T-helper 1 cell (primary cell): ENCODE measurements at places on chromosomes 6 and 20.

- no peak for DNase-seq
Observed at GRCh38 chr6:43170417-43170930, 595 bp upstream of the SRF start.

DNA sequence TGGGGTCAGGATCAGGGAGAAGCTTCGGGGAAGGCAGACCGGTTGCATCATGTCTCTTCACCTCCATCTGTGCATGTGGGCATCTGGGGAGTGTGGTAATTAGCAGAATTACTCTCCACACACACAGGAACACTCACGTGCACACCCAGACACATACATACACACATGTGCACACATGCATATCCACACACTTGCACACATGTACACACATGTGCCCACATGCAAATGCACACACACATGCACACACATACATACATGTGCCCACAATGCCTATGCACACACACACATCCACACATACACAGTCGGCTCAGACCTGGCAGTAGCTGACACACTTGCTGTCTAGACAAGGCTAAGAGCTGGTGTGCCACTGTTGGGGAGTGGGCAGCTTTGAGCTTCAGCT is 212.3 kb upstream of the PMEPA1 start:
- DNase-seq: no peak

DNA sequence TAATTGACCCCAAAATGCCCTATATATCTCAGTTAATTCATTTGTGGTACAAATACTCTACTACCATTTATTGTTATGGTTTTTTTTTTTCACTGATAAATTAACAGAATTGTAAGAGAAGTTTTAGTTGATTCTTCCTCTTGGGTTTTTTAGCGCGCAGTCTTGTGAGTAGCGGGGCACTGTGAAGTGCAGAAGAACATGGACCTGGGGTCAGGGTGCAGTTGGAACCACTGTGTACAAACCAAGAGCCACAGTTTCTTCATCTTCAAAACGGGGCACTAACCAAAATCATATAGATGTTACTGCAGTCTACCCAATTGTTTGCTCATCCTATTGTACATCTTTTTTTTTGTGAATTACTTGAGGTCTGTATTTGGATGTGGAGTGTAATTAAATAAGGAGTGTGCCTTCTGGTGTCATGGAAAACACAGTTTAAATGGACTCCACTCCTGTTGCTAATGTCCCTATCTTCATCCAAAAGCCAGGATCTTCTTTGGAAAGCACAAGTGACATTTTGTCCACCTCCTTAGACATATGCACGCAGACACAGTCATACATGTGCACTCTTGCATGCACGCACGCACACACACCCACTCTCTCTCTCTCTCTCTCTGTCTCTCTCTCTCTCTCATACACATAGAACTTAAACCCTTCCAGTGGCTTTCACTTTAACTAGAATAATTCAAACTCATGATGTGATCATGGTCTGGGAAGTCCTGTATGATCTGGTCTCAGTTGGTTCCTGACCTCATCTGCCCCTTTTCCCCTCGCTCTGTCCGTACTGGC is 51.5 kb downstream of the AFDN start:
- no peak for DNase-seq

DNA sequence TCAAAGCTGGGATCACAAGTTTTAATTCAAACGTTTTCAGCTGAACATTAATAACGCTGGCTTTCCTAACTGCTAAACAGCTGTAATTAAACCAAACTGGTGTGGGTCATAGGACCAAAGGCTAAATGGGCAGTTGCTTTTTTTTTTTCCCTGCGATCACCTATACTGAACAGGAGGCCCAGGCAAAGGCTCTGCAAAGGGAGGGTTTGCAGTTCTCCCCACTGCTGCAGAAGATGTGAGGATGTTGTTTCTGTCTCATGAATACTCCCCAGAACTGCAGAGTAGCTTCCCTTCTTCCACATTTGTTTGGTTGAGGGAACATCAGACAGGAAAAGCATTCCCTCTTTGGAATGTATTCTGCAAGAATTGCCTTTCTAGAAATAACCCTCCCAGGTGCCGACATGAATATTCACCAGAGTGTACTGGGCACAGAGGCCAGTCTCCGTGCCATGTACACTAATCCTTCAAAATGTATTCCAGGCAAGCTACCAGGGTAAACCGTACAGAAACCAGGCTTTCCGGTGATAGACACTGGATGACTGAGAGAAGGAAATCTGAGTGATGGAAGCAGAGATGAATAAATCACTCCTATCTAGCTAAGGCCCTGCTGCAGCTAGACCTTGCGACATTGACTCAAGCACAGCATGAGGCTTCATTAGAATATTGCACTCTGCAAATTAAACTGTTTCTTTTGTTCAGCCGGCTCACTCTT is 370.1 kb downstream of the BTBD9 start:
- DNase-seq: no peak

DNA sequence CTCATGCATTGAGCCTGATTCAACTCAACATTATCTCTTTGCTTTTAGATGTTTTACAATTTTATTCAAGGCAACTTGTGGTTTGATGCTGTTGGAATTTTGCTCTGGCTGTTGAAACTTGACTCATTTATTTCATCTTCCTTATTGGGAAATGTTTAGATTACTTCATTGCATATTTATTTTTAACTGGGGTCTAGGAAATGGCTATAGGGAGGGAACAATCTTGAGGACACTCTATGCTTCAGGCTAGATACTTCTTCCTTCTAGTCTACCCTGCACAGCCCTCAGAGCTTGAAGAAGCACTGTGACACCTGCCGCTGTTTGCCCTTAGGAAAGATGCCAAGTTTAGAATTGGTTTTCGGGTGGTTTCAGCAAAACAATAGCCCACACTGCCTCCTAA is 183.4 kb downstream of the ADGRG6 start:
- DNase-seq: no peak

GRCh38 chr6:37481711-37482605 is 17.7 kb downstream of the CCDC167 start:
- no peak for DNase-seq

DNA sequence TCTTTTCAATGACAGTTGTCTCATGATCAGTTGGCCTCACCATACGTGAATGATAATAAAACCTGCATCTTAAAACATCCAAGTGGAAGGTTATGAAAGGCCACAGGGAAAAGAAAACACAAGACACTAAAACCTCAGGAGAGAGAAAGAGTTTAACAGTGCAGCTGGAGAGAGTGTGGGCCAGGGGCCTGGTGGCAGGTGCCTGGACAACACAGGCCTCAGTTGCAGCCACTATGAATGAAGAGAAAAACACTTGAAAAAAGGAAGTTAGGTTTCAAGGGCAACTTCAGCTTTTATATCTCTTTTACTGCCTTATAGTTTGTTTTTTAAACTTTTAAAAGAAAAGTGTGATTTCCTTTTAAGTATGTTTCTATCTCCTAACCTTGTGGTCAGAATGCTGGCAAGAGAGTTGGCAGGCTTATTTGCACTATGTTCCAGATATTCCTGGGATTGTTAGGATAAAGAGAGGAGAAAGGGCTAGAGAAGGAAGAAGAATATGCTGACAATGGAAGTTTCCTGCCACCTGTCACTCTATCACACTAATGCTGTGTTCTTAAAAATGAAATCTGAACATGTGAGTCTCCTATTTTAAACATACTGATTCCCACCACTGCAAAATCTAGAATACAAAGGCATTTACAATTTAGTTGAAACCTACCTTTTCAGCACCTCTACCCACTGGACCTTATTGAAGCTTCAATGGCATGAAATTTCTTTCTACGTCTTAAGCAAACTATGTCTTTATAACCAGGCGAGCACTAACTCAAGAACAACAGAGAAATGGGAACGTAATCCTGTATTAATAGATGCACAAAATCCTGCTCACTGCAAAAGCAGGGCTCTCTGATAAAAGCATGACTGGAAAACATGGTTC is 222.4 kb downstream of the CD83 start:
- no peak for DNase-seq

GRCh38 chr6:33248643-33248931 is 23.1 kb downstream of the VPS52 start:
- no peak for DNase-seq

- no peak for DNase-seq
Observed at GRCh38 chr20:60669211-60669610, 582.9 kb upstream of the CDH4 start.

- no peak for DNase-seq
Observed at GRCh38 chr6:156021746-156022396, 566.2 kb upstream of the NOX3 start.

DNA sequence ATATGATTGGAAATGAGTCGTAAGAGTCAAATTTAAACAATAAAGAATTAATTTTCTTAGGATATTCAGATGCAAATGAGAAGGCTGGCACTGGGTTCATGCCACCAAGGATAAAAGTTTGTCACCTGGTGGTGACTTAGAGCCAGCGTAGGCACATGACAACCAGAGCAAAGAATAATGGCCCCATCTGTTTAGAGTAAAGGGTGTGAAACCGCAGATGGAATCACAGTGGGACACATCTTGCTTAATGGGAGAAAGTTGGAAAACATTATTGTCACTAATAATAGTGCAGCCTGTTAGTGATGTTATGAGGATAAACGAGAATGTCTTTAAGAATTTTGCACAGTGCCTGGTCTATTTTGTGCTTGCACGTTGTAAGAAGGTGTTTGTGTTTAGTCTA is 727.8 kb downstream of the QKI start:
- DNase-seq: no peak

GRCh38 chr6:158892266-158892665 is 73.1 kb upstream of the EZR start:
- no peak for DNase-seq

GRCh38 chr6:108566406-108566805 is 5.7 kb downstream of the FOXO3 start:
- DNase-seq: no peak

DNA sequence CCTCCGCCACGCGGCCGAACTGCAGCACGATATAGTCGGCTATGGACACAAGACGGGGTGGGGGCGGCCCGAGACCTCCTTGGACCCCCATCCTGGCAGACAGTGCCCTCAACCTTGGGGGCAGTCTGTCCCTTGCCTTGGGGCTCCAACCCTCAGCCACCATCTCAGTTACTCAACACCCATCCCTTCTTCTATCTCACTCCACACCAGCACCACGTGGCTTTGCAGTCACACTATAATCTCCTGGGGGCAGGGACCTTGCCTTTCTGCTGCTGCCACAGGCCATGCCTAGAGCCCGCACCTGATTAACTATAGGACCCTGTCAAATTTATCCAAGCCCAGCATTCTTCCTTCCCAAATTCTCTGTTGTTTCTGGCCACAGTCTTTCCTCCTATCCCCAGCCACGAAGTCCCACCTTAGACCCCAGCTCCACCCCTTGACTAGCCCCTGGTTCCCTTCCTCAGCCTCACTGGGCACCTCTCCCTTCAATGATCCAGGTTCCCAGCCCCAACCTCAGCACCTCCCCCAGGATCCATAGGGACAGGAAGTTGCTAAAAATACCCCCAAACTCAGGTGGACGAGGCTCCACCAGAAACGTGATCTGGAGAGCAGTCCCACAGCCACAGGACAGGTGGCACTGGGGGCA is 1.7 kb upstream of the TEAD3 start:
- no peak for DNase-seq

- DNase-seq: no peak
Observed at GRCh38 chr6:116011520-116011919, 49.2 kb downstream of the FRK start.

- no peak for DNase-seq
Observed at GRCh38 chr20:63544958-63545516, 2.5 kb downstream of the SRMS start.

- DNase-seq: no peak
Observed at GRCh38 chr6:159966339-159966738, 2.5 kb upstream of the IGF2R start.

GRCh38 chr20:58040447-58041290 is 187.8 kb downstream of the ANKRD60 start:
- no peak for DNase-seq
